ENCODE measurements at places on chromosomes 5 and 9. TPM values are rescaled to one million over a fixed set of nuclear protein-coding genes. Genes with fewer than 3 reads are reported as not detected.

GRCh38 chr5:92822183-92822582 lies 758.8 kb downstream of the NR2F1-AS1 start:
- no peak for DNase-seq

- DNase-seq, result peak; percentile 72
Observed at GRCh38 chr9:134065612-134066419, 2.0 kb downstream of the BRD3 start.

DNA sequence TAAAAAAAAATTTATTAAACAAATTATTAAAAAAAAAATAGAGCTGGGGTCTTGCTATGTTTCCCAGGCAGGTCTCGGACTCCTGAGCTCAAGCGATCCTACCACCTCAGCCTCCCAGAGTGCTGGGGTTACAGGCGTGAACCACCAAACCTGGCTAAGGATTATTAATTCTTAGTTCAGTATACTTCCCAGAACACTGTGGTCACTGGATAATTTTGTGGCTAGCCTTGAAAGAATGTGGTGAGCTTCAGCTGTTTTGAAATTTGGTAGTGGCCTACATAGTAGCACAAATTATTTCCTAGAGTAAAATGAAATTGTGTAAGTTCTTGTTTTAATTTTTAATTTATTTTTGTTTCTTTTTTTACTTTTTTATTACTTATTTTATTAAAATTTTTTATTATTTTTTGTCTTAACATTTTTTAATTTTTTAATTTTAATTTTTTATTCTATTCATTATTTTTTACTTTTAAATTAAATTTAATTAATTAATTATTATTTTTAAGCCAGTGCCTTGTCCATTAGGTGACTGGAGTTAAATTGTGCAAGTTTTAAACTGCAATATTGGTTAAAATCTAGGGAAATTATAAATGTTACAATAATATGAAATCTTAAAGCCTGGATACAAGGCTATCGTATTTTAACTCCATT lies 23.0 kb downstream of the ARRDC3 start:
- DNase-seq, result no peak

GRCh38 chr9:119375892-119376291 lies 6.7 kb upstream of the BRINP1 start:
- DNase-seq, result no peak

DNA sequence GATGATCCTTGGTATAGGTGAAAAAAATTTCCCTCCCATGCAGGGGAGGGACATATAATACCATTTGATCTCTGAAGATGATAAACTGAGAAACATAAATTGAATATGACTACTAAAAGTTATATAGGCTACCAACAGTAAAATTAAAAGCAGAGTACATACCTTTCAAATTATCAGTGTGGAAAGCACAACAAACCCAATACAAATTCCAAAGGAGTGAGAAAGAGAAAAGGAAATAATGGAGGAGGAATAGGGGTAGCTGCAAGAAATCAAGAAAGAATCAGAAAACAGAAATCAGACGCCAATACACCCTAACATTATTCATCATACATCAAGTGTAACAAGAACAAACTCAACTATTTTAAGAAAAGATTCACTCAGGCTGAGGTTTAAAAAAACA lies 17.7 kb downstream of the GNAQ start:
- no peak for DNase-seq

DNA sequence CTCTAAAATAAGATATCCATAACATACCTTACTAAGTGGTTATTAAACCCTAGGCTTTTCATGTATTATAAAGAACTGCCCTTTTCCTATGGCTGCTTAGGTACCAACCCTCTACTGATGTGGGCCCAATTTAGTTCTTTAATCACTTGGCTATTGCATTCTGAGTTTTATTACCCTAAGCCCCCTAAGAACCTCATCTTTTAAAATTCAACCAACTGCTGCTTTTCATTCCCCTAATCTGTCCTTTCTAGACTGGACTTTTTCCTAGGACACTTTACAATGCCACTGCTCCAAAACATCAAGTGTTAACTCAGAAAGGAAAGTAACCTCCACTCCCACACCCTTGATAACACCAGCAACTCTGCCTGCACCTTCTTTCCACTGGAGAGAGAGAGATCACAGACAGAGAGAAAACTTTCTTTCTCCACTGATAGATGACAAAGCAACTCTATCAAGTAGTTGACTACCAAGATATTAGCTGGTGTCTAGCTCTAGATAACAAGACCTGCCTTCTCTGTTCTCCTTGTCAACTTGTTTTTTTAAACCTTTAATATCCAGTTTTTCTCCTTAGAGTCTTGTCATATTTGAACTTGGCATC lies 27.3 kb downstream of the ELL2 start:
- no peak for DNase-seq

DNA sequence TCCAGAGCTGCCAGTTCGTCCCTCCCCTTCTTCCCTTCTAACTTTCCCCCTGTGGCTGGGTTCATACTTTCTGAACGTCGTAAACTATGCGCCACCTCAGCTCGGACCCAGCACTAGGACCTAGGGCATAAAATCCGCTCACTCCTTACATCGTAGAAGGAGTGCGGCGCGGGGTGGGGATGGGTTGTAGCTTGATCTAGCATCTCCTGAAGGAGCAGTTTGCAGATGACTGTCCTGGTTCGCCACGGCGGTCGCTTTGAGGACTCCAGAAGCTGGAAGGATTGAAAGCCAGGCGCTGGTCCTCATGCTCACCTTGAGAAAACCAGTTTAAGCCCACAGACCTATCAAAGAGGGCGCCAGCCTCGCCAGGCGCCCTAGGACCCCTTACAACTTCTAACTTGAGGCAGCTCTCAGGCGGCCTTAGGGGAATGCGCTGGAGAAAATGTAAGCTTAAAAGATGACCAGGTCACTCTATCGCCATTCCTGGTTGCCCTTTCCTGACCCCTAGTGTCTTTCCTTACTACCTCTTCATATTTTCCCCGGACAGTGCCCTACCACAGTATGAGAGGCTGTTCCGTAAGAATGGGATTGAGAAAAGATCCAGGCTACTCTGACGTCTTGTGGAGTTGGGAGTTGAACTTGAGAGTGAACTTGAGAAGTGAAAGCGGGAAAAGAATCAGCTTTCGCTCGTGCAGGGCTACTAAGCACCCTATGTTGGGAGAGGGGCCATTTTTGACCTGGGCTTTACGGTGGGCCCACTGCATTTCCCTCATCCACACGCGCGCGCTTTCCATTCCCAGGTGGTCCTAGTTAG lies 2.8 kb downstream of the RORB start:
- peak; percentile 55 for DNase-seq

DNA sequence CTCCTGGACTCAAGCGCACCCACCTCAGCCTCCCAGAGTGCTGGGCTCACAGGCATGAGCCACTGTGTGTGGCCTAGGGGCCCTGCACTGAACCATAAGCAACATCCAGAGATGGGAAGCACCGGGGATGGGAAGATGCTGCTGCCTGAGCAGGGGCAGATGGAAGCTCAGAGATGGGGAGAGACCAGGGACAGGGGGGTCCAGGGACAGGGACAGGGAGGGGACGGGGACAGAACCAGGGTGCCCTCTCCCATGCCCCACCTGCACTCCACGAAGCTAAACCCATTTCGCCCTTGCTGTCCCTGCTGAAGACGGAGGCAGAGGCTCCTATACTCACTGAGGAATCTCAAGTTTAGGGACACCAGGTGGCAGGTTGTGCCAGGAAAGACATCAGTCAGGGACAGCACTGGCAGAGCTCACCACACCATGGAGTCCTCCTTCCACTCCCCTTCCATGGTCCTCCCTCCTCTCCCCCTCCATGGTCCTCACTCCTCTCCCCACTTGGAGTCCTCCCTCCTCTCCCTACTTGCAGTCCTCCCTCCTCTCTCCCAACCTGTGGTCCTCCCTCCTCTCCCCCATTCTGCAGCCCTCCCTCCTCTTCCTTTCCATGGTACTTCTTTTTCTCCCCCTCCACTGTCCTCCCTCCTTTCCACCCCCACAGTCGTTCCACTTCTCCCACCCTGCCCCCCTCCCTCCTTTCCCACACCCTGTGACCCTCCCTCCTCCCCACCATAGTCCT lies 45.5 kb upstream of the LRRC14B start:
- DNase-seq, result no peak

DNA sequence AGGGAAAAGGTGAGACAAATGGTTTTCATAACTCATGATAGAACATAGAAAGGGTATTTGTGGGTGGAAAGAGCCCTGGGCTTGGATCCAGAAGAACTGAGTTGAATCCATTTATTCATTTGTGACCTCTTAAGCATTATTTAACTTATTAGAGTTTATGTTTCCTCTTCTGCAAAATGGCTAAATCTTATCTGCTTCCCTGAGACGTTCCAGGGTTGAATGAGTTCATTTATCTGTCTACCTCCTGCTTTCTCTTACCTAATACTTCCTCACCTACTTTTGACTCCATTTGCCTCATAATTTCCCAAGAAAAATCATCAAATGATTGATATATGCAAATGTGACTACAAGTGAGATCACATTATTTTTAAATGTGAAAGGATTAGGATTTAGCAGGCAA lies 152.7 kb upstream of the GAS1 start:
- no peak for DNase-seq

DNA sequence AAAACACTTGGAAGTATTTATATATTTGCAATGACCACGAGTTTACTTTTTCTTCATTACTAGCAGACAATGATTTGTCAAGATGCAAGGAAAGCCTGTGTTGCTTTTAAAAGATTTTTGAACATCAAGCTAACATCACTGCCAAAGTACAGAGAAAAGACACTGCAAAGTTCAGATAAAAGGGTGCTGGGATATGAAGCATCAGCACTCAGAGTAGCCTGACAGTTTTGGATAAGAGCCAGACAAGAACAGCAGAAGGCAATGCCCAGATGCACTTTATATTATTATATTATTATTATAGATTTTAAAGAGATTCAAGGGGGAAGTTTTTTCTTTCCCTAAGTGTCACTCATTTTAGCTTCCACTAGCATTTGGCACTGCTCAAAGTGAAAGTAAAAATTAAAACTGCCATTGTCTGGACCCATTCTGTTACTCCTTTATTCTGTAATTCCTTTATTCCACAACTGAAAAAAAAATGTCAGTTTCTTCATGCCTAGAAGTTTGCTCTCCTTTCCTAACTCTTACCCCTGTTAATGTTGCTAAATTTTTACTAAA lies 240.6 kb downstream of the EFNA5 start:
- no peak for DNase-seq

DNA sequence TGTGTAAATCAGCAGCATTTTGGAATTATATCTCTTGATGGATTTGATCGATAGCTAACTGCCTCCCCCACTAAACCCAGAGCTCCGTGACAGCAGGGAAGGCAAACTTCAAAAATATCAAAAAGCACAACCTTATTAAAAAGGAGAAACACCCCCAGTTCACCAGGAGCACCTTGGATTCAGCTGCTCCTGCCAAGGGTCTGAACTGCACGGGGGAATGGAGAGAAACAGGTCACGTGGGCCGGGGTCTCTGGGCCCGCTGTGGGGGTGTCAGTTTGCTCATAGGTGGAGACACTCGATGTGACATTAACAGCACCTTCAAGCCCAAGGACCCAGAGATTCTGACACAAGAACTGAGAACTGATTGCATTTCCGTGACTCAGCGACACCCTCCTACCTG lies 1.1 kb upstream of the SLC34A1 start:
- no peak for DNase-seq

DNA sequence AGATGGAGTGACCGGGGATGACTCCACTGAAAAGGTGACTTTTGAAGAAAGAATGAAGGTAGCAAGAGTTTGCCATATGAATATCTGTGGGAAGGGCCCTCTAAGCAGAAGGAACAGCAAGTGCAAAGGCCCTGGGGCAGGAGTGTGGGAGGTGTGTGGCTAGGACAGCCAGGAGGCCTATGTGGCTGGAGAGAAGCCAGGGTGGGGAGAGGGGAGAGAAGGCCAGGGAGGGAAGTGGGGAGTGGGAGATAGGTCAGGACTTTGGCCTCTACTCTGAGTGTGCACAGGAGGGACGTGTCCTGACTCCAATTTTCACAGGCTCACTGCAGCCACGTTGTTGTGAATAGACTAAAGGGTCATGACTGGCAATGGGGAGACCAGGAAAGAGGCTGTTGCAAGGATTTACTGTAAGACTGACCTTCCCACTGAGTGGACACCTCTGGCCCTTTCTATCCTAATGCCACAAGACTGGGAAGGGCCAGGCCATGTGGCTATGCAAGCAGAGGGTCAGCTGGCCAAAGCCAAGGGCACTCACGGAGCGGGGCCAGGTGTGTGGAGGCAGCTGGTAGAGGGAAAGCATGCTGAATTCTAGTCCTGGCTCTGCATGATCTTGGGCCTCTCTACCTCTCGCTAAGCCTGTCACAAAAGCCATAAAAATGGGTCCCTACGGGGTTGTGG lies 172.4 kb downstream of the PAX5 start:
- no peak for DNase-seq

- no peak for DNase-seq
Observed at GRCh38 chr9:81605170-81605670, 84.1 kb downstream of the TLE1 start.

DNA sequence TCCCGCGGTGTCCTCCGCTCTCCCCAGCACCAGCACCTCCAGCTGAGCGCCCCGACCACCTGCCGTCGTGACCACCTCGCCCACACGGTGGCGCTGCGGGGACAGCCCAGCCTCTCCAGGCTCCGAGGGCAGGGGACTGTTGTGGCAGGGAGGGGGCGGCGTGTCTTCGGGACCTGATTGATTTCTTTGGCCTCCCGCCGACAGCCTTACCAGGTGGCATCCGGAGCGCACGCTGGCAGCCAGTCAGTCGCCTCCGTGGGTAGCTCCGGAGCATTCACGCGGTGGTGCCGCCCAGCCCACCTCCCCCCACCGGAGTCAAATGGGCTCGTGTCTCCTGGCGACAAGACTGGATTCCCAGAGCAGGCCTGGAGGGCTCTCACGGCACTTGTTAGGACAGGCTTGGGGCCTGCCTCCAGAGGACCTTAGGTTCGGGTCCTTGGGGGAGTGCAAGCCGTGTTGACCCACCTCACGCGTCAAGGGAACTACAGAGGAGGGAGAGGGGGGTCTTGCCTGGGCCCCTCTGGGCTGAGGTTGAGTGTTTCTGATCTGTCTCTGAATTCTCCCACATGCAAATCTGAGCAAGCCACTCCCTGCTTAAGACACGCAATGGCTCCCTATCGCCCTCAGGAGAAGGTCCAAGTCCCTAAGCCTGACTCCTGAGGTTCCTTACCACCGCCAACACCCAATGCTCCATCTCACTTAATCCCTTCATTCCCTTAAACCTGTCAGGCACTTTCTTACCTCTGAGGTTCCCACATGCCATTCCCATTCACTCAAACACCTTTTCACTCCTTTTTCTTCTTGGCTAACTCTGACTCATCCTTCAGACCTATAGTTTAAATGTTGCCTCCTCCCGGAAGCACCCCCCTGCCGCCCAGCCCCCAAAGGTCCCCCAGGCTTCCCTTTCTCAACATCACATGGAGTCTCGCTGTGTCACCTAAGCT lies 51.2 kb upstream of the GGTA1 start:
- DNase-seq, result peak; percentile 94

BAAT gene
- total RNA-seq, result not detected
